NCI-H1105 treated with DMSO at 0.1 percent for 48 hours (cell line): ENCODE measurements at places on chromosomes 3 and 15.

DNA sequence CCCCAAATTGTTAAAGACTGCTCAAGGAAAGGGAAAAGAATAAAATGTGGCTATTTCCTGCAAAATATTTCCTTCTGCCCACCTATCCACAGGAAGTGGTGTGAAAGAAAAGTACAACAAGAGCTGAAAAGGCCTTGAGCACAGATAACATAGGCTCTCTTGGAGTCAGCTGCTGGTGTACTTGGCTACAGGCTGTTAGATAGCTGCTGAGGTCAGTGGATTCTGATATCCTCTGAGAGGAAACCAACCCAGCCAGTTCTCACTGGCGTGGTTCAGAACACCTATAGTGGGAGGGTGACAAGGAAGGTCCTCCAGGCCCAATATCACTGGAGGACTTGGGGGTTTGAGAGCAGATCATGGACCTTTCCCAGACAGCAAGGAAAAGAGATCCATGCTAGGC, 124.4 kb upstream of the GAP43 start:
- DNase-seq: no peak

- DNase-seq: no peak
These were observed 243.2 kb downstream of the MBNL1 start for GRCh38 chr3:152511904-152512303.

DNA sequence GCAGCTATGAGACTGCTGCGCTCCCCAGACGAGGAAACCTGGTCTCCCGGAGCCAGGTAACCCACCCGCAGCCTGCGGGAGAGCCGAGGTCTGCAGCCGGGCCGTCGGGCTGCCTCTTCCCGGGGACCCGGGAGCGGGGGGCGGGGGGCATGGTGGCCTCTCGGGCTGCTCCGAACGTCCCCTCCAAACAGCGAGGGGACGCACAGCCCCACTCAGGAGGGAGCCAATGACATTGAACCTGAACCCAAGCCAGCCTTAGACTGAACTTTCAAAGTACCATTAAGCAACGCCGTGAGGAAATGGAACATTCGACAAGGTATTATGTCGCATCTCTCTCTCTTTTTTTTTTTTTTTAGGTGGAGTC, 29.8 kb upstream of the ALDH1A3 start:
- DNase-seq: no peak

GRCh38 chr3:150220041-150220440, 188.1 kb upstream of the TSC22D2 start:
- DNase-seq: no peak

GRCh38 chr3:46862369-46863025, 747 bp downstream of the MYL3 start:
- no peak for DNase-seq

DNA sequence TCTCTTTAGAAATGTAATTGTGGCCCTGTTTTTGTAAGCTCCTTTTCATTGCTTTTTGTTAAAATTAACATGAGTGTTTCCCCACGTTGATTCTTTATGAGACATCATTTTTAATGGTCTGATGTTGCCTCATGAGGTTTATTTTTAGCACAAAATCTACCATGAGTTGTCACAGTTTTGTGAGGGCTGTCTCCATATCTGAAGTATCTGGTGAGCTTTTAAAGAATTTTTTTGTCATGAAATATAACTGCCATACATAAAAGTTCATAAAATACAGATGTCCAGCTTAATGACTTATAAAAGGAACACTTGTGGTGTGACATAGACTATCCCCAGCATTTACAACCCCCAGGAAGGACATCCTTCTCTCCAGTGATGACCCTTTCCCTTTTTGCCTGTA, 34.3 kb upstream of the CEMIP start:
- DNase-seq: no peak

GRCh38 chr3:169204751-169205150, 458.8 kb downstream of the MECOM start:
- no peak for DNase-seq

DNA sequence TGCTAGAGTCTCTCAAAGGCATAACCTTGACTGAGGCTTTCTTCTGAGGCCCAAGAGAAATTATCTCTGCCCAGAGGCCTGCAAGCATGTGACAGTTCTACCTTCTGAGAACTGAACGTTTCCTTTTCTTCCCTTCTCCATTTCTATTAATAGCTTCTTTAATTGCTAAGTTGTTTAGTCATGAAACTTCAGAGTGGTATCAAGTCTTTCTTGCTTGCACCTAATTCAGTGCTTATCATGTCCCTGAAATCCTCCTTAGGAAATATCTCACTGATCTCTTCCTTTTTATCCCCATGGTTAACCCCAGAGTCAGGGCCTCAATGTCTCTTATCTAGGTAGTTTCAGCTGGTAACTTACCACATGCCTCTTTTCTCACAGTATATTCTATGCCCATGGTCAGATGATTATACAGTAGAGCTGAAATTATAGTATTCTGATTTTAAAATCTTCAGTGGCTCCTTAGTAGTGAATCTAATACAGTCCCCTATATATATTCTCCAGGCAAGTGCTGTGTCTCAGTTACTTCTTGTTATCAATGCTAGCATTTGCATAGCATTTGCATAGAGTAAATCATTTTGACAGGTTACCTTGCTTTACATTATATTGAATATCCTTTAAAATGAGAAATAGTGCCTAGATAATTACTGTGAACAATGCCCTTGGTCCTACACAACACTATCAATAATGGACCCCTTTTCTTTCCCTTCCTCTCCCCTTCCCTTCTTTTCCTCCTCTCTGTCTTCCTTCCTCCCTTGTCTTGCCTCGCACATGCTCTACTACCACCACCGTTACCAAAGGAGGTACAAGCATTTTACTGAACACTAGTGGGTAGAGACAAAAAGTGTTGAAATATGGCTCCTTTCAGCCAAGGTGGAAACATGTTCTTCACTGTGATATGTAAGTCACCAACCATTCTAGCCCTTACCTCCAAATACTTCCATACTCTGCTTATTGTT, 33.0 kb downstream of the KBTBD8 start:
- DNase-seq: no peak

DNA sequence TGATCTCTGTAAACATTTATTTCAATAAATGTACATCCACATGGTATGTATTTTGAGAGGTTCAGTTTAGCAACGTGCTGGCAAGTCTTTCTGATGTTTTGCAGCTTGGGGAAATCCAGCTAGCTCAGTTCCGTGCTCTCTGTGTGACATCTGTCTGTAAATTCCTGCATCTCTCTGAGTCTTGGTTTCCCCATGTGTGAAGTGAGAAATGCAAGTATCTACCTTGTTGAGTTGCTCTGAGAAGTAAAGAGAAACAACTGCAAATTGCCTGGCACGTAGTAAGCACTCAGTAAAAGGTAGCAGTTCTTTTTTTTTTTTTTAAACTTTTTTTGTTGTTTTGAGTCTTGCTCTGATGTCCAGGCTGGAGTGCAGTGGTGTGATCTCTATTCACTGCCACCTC, 30.2 kb upstream of the MORF4L1 start:
- DNase-seq: no peak
